ENCODE measurements at places on chromosomes 5 and 9. TPM values are rescaled to one million over a fixed set of nuclear protein-coding genes. Genes with fewer than 3 reads are reported as not detected.

GALNT12 gene
- 3.3 TPM for total RNA-seq

PHF2 gene
- 29.2 TPM for total RNA-seq

LRRTM2 gene
- 0.24 TPM for total RNA-seq

TLR4 gene
- 37.2 TPM for total RNA-seq

SOHLH1 gene
- not detected for total RNA-seq

CCL28 gene
- total RNA-seq: 5.3 TPM

IL13 gene
- total RNA-seq: not detected

C5orf52 gene
- not detected for total RNA-seq

PCDHB4 gene
- 6.2 TPM for total RNA-seq

C5orf22 gene
- total RNA-seq: 18.6 TPM

PCDHB9 gene
- 3.0 TPM for total RNA-seq

CCL27 gene
- not detected for total RNA-seq

WDR31 gene
- total RNA-seq: 1.1 TPM

SYNPO gene
- 478 TPM for total RNA-seq

POMT1 gene
- 33.1 TPM for total RNA-seq

OGN gene
- total RNA-seq: 175 TPM

Data from aorta (tissue), 5 donors.